ENCODE measurements at places on chromosomes 3 and 15.

DNA sequence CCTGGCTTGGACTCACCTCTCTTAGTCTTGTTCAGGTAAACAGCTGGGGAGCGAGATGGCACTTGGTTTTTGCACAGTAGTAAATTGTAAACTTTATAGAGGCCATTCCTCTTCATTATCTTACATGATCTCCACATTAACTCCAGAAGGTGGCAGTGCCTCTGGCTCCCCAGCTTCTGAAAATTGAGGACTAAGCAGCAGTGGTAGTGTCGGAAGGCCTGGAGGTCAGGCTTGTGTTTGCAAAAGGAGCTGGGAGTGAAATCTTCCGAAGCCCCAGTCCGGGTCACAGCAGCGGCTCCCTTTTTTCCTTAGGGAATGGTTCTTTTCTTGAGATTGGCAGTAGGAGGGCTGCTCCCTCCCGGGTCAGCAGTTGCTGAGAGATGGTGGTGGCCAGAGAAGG, 85.7 kb downstream of the FNDC3B start:
- no peak for DNase-seq

DNA sequence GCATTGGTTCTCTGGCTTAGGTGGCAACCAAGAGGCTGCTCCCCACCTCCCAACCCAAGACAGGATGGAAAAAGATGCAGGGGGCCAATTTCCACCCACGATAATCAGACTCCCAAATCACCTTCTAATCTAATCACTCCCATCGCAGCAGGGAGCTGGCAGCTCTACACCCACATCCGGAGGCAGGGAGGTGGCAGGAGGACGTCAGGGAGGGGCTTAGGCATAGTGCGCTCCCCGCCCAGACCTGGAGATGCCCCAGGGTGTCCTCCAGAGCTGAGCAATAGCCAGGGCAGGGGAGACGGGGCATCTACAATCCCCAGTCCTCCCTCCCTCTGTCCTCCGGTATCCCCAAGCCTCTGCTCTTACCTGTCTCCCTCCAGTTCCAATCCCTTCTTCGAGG, 70.5 kb upstream of the SEC13 start:
- DNase-seq, result no peak

DNA sequence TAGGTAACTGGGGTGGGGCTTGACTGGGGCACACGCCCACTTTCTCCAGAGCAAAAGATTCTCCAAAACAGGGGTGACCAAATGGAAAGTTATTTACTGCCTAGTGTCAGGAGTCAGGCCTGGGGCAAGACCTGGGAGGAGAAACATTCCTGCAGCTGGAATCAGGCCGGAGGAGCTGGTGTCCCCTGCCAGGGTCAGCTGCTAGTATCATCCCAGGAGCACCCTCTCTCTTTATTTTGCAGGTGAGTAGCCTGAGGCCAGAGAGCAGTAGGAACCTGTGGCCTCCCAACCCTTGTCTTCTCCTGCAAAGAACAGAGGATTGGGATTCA, 32.9 kb downstream of the DNAJB8 start:
- no peak for DNase-seq

GRCh38 chr3:185430375-185430774, 67.4 kb downstream of the MAP3K13 start:
- DNase-seq, result no peak

- DNase-seq, result peak; percentile 60
These were observed 12.9 kb downstream of the CD276 start for GRCh38 chr15:73697033-73697467.

DNA sequence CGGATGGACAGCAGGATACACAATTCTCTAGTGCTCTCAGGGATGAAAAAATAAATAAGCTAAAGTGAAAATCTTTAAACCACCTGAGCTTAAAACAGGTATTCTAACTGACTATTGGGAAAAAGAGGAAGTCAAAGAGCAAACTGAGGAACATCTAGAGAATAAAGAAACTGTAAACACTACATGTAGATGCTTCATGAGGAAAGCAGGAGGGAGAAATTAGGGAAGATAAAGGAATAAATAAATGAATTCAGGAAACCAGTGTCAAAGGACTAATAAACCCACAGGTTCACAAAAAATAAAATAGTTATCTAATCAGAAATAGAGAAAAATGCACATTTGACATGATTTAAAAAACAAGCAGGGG, 525 bp upstream of the MCCC1 start:
- no peak for DNase-seq

DNA sequence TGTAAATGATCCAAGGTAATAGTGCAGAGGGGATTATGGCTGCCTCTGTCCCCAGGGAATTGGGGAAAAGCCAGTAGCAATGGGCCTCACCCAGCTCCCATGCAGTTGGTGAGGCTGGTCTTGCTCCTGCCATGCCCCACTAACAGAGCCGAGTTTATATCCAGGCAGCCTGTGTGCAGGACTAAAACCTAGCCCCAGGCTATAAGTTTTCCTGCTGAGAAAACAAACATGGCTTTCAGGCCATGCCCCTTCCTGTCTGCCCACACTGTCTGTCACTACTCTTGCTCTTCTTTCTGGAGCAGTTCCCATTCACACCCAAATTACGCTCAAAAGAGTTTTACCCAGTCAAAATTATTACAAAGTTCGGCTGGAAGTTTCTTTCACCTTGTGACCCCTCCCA, 73.5 kb upstream of the SPATA16 start:
- no peak for DNase-seq

DNA sequence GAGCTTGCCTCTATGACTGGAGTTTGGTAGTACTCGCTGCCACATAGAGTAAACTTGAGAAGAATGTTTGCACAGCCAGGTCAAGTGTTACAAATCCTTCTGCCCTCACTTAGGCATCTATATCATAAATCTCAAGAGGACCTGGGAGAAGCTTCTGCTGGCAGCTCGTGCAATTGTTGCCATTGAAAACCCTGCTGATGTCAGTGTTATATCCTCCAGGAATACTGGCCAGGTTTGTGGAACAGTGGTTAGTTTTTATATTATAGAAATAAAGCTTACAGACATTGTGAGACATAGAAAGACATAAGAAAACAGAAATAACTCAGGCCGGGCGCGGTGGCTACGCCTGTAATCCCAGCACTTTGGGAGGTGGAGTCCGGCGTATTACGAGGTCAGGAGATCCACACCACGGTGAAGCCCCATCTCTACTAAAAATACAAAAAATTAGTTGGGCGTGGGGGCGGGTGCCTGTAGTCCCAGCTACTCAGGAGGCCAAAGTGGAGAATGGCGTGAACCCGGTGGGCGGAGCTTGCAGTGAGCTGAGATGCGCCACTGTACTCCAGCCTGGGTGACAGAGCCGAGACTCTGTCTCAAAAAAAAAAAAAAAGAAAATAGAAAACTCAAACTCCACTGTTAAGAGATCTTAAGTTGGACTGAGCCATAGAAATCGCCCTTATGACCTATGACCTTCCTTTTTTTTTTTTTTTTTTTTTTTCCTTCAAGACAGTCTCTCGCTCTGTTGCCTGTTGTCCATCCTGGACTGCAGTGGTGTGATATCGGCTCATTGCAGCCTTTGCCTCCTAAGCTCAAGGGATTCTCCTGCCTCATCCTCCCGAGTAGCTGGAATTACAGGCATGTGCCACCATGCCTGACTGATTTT, 2.2 kb downstream of the RPSA start:
- no peak for DNase-seq

GRCh38 chr3:120302361-120302760, 17.3 kb upstream of the GPR156 start:
- DNase-seq, result no peak

DNA sequence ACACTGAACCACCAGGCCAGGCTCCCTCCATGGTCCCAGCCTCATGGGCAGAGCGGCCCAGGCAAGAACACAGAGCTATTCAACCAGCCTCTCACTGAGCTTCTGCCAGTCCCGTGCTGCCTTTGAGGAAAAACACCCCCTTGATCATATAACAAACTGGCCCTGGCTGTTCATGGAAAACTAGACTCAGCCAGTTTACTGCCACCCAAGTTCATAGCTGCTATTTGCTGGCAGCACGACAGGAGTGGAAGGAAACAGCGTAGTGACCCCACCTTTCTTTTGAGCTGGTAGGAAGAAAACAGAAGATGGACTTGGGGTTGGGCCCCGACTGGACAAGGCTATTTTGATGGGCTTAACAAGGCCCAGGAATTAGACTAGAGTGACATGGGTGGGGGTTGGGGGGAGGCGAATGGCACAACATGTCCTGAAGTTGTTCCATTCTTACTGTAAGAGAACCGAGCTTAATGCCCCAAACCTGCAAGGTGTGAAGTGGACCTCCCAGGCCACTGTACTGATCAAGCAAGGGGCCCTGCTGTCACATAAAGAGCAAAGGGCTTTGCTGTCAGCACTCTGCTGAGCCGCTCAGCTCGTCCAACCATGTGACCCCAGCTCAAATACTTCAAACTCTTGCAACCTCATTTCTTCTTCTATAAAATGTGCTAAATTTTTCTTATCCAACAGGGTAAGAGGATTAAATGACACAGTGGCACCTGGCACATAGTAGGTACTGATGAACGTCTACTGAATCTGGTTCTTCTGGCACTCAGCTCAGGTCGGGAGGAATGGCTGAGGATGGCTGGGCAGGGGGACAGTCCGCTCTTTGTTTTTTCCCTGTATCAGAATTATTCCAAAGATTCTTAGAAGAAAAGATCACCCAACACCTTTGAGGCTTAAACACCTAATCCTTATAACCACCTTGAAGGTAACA, 1.6 kb downstream of the FBXL22 start:
- DNase-seq, result no peak

GRCh38 chr3:33077976-33078375, 19.0 kb downstream of the GLB1 start:
- no peak for DNase-seq

GRCh38 chr3:6821411-6821810, 39.5 kb upstream of the GRM7 start:
- no peak for DNase-seq

GRCh38 chr15:43913026-43913780, 86.4 kb downstream of the WDR76 start:
- DNase-seq, result no peak

- no peak for DNase-seq
These were observed 688.9 kb upstream of the NAALADL2 start for GRCh38 chr3:174170248-174170647.

DNA sequence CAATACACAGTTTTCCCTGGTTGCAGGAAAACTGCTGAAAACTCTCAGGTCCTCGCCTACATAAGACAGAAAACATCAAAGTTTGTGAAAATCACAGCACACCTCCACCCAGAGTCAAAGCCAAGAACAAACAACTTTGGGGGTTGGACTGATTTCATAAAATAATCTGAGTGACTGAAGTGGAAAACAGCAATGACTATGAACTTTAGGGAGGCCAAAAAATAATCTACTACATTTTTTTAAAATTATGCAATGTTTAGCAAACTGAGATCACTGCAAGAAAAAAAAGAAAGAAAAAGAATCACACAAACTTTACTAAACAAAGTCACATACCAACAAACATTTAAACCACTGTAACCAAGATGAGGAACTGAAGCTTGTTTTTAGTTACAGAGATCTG, 15.9 kb upstream of the FOXP1 start:
- DNase-seq, result no peak

DNA sequence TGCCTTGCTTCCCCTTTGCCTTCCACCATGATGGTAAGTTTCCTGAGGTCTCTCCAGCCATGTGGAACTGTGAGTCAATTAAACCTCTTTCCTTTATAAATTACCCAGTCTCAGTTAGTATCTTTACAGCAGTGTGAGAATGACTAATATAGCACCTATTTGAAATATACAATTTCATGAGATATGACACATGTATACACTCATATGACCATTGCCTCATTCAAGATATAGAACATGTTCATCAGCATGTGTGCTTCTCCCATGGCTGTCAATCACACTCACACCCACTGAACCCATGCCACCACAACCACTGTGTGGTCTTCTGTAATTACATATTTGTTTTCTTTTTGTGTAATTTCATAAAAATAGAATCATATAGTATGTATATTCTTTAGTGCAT, 599.5 kb upstream of the EPHA6 start:
- no peak for DNase-seq

GRCh38 chr15:45921376-45921775, 286.5 kb downstream of the SQOR start:
- no peak for DNase-seq

- no peak for DNase-seq
These were observed 86.5 kb upstream of the NMNAT3 start for GRCh38 chr3:139764069-139764905.

DNA sequence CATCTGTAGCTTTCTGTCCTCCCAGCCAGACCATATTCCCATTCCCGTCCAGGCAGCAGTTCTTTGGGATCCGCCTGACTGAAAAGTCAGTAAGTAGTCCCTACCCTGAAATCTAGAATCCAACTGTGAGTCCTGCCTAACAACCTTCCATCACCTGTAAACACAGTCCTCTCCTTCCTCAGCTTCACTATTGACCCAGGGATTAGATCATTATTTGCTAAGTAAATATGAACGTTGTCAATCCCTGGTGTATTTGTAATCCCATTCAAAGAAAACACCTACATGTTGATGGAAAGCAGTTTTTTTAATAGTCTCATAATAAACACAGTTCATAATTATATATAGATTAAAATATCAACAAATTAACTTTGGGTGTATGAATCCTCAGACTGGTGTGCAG, 732 bp downstream of the SAXO2 start:
- no peak for DNase-seq

DNA sequence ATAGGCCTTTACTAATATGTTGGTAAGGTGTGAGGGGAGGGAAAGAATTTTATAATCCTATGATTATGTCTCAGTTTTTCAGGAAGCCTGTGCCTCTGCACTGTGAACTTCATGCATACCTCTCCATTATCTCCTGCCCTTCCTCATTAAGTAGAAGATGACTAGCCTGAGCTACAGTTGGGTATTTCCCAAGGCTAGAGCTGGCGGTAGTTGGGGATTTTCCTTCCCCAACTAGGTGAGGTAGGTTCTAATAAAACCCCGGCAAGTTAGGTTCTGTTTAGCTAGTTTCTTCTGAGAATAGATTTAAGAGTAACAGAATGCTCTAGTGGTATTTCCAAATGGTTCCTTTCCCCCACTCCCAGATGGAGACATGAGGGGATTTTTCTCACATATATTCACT, 414.5 kb downstream of the GRM7 start:
- DNase-seq, result no peak

GRCh38 chr3:104578558-104578957, 788.2 kb upstream of the ALCAM start:
- DNase-seq, result no peak

GRCh38 chr3:13839726-13840340, 40.0 kb downstream of the WNT7A start:
- DNase-seq, result no peak

GRCh38 chr3:63863150-63864007, at the start of the genes ATXN7 and THOC7:
Gene ATXN7, plus strand, starts transcription at chr3:63863867. Its CDS starts 48,732 bp downstream, at chr3:63912599.
Gene THOC7, minus strand, starts transcription at chr3:63863805. Its CDS starts 15 bp downstream, at chr3:63863790.
- peak; percentile 69 for DNase-seq

GRCh38 chr3:42499478-42499871, 3.0 kb upstream of the VIPR1 start:
- no peak for DNase-seq

All from activated CD4-positive, alpha-beta T cell treated with anti-CD3 and anti-CD28 coated beads for 4 hours (primary cell).